ENCODE measurements at places on chromosomes 16 and 17.

DNA sequence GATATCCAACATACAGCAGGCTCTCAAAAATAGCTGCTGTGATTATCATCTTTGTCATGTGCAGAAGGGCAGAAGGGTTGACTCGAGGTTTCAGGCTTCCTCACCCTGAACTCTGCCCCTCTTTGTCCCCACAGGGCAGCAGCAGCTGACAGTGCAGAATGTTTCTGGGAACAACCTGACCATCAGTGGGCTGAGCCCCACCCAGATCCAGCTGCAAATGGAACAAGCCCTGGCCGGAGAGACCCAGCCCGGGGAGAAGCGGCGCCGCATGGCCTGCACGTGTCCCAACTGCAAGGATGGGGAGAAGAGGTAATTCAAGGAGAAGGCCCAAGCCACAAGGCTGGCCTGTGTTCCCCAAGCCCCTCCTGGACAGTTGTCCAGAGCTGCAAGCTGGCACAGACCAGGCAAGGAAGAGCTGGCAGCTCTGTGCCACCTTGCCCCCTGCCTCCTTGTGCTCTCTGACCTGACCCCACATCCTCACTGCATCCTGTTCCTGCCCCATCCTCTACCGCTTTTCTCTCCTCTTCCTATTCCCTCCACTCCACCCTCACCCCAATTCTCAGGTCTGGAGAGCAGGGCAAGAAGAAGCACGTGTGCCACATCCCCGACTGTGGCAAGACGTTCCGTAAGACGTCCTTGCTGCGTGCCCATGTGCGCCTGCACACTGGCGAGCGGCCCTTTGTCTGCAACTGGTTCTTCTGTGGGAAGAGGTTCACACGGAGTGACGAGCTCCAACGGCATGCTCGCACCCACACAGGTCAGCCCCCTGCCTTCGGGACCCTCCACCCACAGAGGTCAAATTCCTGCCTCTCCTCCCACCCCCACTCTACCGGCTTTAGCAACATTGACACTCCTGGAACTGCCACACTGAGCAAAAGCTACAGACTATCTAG lies 16.3 kb upstream of the PNPO start:
- no peak for DNase-seq

DNA sequence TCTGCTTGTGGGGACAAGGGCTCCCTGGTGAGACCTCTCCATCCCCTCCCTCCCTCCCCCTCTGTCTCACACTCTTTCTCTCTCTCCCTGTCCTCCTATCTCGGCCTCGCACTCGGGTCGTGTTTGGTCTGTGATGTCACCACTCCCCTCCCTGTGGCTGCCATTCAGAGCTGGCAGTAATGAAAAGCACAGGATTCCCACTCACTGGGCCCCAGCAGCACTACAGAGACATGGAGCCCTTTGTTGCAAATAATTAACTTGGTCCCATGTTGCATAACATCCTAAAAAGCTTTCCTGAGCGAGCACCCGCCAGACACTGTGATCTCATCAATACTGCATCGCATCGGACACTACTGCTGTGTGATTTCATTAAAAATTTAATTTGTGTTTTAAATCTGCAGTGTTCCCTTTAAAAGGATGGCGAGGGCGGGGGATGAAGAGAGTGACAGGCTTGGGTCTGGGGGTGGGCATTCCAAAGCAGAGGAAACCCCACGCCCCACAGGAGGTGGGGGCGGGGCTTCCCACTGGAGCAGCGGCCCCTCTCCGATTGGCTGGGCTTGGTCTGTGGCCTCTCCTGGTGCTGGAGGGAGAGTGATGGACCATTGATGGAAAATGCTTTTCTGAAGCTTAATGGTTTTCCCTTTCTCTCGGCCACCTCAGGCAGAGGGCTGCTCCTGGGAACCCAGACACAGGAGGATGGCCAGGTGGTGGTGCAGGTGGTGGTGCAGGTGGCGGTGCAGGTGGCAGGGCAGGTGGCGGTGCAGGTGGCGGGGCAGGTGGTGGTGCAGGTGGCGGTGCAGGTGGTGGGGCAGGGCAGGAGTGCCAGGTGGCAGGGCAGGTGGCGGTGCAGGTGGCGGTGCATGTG lies 15.3 kb upstream of the NPTX1 start:
- DNase-seq: no peak

DNA sequence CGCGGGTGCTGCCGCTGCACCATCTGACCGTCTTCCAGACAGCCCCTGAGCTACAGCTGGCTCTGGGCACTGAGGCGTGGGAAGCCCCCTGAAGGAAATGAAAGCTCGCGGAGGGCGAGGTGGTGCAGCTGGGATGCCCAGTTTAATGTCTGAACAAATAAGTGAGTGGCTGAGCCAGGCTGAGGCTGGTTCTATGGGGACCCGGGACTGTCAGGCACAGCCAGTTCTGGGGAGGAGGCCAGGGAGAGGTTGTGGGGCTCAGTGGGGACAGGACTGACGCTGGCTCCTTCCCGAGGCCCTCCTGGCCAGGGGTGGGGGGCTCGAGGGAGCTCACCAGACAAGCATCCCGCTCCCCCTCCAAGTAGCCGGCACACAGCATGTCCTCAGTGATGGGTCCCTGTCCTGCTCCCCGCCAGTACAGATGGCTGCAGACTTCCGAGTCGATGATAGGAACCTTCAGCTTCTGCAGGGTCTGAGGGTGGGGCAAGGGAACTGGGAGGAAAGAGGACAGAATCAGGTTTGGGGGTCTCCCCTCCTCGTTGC lies 4.4 kb downstream of the PRSS22 start:
- no peak for DNase-seq

GRCh38 chr16:11254913-11255736 lies 879 bp downstream of the SOCS1 start:
- DNase-seq: peak; percentile 52

DNA sequence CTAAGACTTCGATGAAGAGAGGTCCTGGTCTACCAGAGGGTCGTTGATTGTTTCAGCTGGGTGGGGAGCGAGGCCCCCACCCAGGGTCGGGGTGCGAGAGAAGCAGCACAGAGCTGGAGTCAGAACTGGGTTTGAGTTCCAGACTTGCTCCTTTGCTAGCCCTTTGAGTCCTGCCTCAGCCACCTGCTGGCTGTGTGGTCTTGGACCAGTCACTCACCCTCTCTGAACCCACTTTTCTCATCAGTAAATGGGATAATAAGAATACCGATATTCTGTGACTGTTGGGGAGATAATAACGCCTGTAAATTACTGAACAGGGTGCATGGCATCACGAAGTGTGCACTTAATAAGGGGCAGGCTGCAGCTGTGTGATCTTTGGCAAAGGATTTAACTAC lies 427 bp upstream of the MMP28 start:
- DNase-seq: no peak

GRCh38 chr17:15947271-15947670 lies 2.3 kb downstream of the ADORA2B start:
- DNase-seq: no peak

DNA sequence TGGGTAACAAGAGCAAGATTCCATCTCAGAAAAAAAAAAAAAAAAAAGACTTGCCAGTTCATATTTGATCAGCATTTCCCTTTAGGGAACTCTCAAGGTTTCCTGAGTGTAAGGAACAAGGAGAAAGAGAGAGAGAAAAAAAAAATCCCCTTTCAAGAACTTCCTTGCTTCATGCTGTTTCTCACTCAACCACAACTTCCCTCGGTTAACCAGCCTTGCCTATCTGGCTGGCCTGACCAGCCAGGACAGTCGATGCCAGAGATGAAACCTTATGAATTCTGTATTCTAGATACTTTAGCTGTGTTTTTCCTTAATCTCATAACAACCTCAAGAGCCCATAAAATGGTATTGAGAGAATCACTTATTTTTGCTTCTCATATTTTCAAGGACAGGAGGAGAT lies 2.6 kb upstream of the N4BP1 start:
- no peak for DNase-seq

DNA sequence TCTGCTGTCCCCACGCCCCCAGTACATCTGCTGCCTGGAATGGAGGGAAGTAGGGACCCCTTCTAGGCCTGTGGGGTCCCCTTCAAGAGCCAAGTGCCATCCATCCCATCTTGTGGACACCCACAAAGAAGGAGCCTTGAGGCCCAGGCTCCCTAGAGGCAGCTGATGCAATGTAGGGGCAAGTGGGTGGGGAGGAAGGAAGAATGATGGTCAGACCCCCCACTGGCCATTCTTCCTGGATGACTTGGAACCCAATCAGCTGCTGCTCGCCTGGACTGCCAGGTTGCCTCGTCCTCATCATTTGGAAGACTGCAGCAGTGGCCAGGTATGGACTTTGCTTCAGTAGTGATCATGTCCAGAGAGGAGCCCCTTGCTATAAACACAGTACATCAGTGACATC lies 48.9 kb downstream of the SMPD3 start:
- DNase-seq: peak; percentile 47
